ENCODE measurements at places on chromosomes 6 and 20.

DNA sequence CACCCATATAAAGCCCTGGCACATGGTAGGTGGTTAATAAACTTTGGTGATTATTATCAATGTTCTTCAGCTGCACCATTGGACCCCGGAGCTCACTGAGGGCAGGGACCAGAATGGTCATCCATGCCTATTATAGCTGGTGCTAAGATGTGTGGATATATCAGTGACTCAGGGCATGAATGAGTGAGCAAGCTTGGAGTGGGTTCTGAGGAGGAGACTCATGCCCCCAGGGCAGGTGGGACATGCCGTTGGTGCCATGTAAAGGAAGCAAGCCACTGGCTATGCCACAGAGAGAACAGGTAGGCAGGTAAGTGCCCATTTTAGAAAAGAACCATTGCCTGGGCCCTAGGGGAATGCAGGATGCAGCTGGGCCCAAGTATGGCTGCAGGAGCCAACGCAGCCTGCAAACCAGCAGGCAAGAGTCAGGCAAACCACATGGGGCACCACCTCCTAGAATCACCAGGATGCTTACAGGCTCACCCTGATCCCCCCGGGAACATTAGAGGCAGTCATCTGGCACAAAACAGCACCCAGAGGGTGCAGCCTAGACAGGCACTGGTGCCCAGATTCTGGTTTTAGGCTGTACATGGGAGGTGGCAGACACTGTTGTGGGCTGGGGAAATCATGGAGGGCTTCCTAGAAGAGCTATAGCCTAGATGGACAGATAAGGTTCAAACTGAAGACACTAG is 23.5 kb downstream of the PLAGL2 start:
- DNase-seq: no peak

- DNase-seq: no peak
These were observed 10.7 kb downstream of the ARID1B start for GRCh38 chr6:156787569-156788492.

GRCh38 chr20:14877301-14878028 is 540.1 kb upstream of the FLRT3 start:
- no peak for DNase-seq

DNA sequence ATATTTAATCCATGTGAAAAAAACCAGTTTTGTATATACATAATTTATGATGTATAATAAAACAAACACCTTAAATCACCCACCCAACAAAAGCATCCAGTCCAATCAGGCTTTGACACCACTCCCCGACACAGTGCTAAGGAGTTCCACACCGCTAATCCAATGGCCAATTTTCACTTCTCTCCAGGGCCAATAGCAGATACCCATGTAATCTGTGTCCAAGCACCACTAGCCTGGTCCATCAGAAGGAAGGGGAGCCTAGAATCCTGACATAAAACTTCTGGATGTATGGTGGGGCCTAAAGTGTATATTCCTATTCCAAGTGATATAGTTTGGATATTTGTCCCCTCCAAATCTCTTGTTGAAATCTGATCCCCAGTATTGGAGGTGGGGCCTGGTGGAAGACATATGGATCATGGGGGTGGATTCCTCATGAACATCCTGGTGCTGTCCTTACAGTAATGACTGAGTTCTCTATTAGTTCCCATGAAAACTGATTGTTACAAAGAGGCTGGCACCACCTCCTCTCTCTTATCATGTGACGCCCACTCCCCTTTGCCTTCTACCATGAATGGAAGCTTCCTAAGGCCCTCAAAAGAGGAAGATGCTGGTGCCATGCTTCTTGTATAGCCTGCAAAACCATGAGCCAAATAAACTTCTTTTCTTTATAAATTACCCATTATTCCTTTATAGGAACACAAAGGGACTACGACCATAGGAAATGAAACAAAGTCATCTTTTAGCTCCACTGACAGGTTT is 20.8 kb downstream of the RALGAPA2 start:
- DNase-seq: no peak

GRCh38 chr20:39503902-39504709 is 542.0 kb downstream of the DHX35 start:
- no peak for DNase-seq

- peak; percentile 38 for DNase-seq
These were observed 827 bp downstream of the E2F3 start for GRCh38 chr6:20402342-20403069.

- no peak for DNase-seq
These were observed 66.3 kb upstream of the CD93 start for GRCh38 chr20:23152308-23152892.

DNA sequence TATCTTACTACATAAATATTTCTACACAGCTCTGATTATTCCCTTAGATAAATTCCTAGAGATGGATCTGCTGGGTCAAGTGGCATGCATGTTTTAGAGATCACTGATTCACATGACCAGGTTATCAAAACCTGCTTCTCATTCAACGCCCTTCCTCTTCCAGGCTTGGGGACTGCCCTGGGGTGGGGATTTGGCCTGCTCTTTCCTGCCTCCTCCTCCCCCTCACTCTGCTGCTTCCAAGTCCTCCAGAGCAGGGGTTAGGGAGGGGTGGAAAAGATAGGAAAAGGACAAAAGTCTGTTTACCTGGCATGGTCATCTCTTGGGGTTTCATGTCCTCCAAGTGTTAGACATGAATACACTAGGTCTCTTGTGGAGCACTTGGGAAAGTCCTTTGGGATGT is 105.6 kb upstream of the GPR6 start:
- DNase-seq: no peak

DNA sequence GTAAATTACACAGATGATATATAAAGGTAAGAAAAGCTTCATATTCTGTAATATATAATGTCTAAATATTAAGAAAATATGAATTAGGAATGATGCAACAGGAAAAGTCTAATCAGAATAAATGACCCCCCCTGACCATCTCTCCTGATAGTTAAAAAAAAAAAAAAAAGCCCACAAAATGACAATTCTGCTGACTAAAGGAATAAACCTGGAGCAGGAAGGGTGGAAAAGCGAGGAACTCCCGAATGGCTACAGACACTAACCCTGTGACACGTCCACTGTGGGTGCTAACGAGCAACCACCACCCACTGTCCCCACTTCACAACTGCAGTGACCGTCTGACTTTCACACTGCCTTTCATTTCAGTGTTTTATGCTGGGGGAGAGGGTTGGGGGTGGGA is 67.6 kb upstream of the FOXQ1 start:
- DNase-seq: no peak

DNA sequence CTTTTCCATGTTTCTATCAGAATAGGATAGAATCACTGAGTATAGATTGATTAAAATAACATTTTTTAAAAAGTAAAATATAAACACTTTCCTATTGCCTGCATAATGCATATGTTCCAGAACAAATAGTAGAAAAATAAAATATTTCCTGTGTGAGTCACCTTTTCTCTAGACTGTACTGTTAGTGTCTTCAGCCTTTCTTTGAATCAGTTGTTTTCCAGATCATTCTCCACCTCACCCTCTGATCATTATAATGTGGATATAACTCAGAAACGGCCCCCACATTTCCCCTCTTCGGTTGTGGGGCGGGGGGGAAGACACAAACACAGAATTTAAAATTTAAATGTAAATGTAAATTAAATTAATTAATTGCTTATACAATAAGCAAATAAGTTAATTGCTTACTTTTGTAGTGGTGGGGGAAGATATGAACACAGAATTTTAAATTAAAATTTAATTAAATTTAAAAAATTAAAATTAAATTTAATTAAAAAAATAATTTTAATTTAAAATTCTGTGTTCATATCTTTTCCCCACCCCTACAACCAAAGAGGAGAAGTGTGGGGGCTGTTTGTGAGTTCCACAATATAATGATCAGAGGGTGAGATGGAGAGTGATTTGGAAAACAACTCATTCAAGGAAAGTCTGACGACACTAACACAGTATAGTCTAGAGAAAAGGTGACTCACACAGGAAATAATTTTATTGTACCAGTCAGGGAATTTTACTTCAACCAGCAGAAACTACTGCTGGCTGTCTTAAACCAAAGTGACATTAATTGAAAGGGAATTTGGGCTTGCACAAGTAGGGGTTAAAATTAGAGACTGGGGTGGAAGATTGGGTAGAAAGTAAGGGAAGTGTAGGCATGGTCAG is 37.1 kb upstream of the PROKR2 start:
- DNase-seq: no peak

DNA sequence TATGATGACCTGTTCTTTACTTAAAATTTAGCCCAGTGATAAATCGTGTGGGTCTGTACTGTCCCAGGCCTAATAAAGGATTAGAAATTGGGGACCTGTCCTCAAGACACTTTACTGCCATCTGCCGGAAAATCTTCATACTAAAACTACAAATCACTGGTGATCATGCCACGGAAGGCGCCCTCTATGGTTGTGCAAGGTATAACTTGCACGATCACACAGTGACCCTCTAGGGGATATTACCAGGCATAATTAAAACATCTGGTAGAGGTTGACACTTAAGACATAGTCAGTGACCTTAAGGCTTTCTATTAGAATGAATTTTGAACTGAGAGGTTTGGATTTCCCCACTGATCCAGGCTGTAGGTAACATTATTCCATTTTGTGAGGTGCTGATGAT is 172.6 kb downstream of the BMP2 start:
- DNase-seq: no peak

Measured in activated naive CD8-positive, alpha-beta T cell treated with anti-CD3 and anti-CD28 coated beads for 36 hours (primary cell).